Activated CD4-positive, alpha-beta memory T cell treated with anti-CD3 and anti-CD28 coated beads for 36 hours (primary cell): ENCODE measurements at places on chromosomes 6 and 20. TPM values are rescaled to one million over a fixed set of nuclear protein-coding genes. Genes with fewer than 3 reads are reported as not detected.

DNA sequence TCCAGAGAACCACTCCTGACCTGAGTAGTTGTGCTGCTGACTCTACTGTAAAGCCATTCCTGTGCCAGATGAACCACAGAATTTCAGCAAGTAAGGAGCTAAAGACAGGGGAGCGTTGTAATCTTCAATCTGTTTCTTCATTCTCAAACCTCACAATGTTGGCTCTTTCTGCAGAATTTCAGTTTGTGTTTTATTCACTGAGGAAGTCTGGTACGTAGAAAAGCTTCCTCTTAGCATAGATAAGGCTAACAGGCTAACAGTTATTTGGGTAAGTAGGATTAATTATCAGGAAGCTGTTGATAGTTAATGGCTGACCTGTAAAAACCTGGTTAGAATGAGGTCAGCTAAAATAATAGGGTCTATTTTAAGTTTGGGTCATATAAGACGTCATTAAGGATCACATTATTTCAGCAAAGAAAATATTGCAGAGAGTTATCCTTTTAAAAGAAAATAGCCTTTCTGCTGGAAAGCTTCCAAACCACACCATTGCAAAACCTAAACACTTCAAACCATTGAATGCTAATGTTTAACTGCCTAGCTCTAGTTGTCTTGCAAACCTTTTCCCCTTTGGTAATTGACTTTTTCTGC lies 14.1 kb upstream of the TENT5A start:
- DNase-seq: no peak

Gene LPA
- total RNA-seq: not detected

Gene CAP2
- not detected for total RNA-seq

DNA sequence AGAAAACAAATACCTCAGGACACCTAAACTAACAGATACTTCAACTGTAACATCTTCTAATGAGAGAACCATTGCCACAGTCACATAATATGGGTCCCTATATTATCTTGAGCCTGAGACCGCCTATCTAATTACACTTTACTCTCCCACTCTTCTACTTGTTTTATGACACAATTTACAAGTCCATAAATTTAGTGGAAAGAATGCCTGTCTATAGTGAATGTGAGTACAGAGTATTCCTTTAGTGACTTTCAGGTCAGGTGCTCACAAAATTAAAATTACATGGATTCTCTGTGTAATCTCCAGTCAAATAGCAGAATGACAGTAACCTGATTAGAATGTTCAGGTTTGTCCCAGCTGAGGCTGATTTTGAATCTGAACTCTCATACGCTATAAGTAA lies 624.1 kb downstream of the PKHD1 start:
- no peak for DNase-seq

DNA sequence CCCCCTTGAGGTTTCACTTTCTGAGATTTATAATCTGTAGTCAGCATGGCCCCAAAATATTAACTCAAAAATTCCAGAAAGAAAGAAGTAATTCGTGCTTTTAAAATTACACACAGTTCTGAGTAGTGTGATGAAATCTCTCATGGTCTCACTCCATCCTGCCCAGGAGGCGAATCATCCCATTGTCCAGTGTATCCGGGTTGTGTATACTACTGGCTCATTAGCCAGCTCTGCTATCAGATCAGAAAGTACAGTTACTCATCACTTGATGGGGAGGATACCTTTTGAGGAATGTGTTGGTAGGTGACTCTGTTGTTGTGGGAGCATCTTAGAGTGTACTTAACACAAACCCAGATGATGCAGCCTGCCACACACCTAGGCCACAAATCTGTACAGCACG lies 65.2 kb downstream of the CDC5L start:
- DNase-seq: no peak

GRCh38 chr20:13856354-13856753 lies 71.5 kb downstream of the NDUFAF5 start:
- DNase-seq: no peak

Gene VWA7
- 2.1 TPM for total RNA-seq

DNA sequence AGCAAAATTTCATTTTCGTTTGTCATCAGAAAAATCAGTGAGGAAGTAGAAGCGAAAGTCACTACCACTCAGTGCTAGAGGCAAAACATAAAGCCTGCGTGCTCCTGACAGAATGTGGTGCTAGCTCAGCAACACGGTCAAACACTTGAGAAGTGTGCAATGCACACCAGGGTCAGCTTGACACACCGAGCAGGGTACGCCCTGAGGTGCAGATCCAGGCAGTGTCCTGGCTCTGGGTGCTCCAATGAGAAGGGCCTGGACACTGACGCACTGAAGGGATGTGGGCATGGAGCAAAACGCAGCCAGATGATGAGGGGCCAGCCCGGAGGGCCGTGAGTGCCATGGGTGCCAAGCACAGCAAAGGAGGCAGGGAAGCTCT lies 5.9 kb downstream of the RNASET2 start:
- peak; percentile 59 for DNase-seq

Gene KCNQ2
- total RNA-seq: not detected

Gene HSPA1B
- total RNA-seq: 62.3 TPM

Gene GSTA2
- total RNA-seq: not detected

DNA sequence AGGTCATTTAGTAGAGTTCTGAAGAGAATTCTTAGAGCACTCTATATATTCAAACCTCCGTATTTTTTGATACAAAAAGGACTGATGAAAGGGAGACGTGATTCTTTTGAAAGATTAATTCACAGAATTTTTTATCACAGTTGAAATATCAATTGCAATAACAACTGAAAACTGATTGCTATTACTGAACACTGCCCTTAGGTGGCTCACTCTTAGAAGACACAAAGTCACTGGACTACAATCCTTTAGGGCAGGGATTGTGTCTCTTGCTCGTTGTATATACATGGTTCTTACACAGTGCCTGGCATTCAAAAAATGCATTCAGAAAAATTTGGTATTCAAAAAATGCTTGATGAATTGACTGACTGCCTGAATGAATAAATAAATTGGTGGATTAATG lies 17.1 kb upstream of the CALHM6 start:
- DNase-seq: no peak

DNA sequence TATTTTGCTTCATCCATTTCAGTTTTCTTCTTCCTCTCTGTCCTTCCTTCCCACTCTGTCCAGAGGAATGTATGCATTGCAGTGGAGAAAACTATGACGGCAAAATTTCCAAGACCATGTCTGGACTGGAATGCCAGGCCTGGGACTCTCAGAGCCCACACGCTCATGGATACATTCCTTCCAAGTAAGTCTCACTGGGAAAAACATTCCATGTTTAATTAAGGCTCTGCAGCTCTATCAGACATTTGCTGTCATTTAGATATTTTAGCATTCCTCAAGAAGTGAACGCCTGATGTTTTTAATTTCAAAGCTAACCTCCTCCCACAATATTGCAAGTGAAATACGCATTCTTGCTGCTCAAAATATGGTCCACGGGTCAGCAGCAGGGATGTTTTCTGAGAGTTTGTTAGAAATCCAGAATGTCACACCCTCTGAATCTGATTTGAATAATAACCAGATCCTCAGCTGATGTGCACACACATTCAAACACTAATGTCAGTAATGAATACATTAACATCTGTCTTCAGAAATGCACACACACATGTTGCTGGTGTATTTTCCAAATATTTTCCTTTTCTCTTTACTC lies 12.8 kb downstream of the PLG start:
- DNase-seq: no peak

Gene POPDC3
- total RNA-seq: not detected

Gene KCNQ5
- total RNA-seq: 4.5 TPM

Gene VSX1
- not detected for total RNA-seq

DNA sequence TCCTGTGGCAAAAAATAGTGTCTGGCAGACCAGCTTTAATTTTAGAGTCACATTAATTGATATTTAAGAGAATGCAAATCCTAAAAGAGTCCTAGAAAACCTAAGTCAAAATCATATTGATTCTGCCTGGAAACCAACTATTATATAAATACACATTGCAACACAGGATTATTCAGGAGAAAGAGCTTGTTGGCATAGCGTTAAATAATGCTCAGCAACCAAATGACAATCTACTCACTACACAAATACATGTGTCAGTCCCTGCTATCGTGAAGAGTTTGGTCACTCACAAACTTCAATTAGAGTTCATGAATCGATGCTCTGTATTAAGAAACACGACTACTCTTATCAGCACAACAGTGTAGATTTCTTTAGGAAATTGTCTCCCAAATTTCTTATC lies 54.2 kb downstream of the CGA start:
- no peak for DNase-seq

DNA sequence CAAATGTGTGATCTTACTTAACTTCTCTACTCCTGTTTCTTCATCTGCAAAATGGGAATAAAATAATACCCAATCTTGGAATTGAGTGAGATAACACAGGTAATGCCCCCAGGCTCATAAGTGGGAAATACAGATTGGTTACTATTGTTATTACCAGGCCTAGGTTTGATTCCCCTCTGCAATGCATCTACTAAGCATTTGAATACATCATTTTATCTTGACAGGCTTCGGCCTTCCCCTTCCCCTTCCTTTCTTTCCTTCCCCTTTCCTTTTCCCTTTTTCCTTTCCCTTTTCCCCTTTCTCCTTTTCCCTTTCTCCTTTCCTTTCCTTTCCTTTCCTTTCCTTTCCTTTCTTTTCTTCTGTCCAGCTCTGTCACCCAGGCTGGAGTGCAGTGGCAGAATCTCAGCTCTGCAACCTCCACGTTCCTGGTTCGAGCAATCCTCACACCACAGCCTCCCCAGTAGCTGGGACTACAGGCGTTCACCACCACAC lies 7.3 kb upstream of the HNF4A start:
- DNase-seq: no peak

Gene BMP7
- total RNA-seq: not detected

Gene DUSP15
- not detected for total RNA-seq

Gene TTBK1
- 0.34 TPM for total RNA-seq

GRCh38 chr20:42441864-42442331 lies 747.8 kb downstream of the PTPRT start:
- no peak for DNase-seq

Gene ANKRD6
- total RNA-seq: 3.1 TPM

GRCh38 chr6:36136034-36136433 lies 5.7 kb downstream of the MAPK13 start:
- no peak for DNase-seq

GRCh38 chr6:2793534-2794151 lies 28.4 kb downstream of the WRNIP1 start:
- peak; percentile 68 for DNase-seq

DNA sequence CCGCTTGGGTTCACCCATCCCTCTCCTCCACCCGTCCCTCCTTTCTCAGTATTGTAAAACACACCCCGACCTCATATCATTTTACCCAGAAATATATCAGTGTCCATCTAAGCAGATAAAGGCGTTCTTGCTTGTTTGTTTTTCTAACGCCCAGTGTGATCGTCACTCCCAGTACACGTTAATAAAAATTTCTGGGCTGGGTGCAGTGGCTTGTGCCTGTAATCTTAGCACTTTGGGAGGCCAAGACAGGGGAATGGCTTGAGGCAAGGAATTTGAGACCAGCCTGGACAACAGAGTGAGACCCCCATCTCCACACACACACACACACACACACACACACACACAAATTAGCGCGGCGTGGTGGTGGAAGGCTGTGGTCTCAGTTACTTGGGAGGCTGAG lies 24.4 kb upstream of the TFAP2C start:
- DNase-seq: no peak

GRCh38 chr6:124080483-124080882 lies 276.8 kb downstream of the NKAIN2 start:
- no peak for DNase-seq

Gene ECT2L
- total RNA-seq: not detected

- DNase-seq: no peak
Measured at GRCh38 chr20:25032478-25033264, 25.3 kb downstream of the ACSS1 start.

Gene C20orf204
- 3.1 TPM for total RNA-seq

GRCh38 chr6:70470016-70470415 lies 56.7 kb downstream of the FAM135A start:
- no peak for DNase-seq

DNA sequence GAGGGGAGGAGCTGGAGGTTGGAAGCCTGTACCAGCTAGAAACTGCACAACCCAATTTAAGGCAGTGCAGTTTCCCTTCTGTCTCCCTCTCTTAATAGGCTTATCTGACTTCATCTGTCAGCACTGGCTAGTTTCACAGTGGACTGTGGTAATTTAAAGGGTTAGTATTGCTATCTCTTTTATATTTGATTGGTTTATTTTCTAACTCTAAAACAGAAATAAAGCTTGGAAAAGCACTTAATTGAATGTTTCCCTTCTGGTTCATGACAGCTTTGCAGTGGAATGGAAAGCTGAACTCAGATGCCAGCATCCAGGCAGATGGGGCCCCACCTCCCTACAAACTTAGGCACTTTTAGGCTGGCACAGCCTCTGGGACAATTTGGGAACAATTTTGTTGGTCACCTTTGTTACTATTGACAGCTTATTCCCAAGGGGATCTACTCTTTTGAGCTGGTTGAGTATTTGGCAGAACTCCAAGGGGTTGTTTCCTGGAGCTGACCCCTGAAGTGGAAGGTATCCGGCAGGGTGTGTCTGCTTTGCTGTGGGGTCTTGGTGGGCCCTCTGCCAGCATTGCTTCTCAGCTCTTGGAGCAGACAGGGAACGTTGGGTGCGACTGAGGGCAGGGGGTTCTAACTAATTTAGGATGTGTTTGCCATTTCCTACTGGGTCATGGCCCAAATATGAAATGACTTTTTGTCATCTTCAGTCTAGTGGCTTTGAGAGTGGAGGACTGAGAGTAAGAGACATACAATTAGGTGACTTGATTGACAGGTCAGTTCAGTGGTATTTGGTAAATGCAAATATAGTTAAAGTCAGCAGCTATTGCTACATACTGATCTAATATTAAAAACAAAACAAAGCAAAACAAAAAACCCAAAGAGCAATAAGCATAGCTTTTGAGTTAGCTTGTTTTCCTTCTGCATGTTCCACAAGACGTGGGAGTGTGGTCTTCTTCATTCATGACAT lies 9.3 kb downstream of the SH3BGRL2 start:
- no peak for DNase-seq

DNA sequence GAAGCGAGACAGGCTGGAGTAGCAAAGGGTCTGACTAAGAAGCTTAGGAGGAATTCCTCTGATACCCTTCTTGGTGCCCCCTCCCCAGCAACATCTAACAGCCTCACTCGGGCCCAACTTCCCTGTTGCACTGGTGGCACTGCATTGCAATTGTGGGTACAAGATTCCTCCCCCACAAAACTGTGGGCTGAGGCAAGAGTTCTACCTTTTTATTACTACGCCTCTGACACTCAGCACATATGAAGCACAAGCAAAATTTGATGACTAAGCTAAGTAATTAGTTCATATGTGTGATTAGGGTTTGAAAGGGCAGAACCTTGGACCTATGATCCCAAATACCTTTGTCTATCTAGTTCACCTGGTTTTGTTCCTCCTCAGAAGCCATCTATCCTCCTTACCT lies 83.5 kb downstream of the ZHX3 start:
- DNase-seq: no peak

Gene OR2H1
- total RNA-seq: not detected

DNA sequence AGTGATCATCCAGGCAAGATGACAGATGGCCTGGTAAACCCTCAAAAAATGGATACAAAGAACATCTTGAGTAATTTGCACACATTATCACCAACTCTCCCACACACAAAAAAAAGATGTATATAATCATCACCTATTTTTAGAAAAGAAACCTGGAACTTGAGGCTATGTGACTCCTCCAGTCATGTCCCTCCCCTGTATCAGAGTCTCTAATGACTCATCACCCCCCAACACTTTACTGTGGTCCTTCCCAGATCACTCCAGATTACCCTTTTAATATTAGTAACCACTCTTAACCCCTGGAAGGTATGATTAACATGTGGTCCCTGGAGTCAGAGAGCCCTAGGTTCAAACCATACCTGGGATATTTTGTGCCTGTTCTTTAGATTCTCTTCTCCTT lies 144.8 kb downstream of the ZNF217 start:
- no peak for DNase-seq
